Stimulated activated CD4-positive, alpha-beta T cell treated with anti-CD3 and anti-CD28 coated beads, Interleukin-15, amount 100 ng/mL, for 24 hours (primary cell): ENCODE measurements at places on chromosomes 3 and 15.
A peak's percentile ranks its signal among the peaks of the same experiment; 100 is the strongest.

- no peak for DNase-seq
Observed at GRCh38 chr3:152756807-152757206, 78.1 kb upstream of the P2RY1 start.

DNA sequence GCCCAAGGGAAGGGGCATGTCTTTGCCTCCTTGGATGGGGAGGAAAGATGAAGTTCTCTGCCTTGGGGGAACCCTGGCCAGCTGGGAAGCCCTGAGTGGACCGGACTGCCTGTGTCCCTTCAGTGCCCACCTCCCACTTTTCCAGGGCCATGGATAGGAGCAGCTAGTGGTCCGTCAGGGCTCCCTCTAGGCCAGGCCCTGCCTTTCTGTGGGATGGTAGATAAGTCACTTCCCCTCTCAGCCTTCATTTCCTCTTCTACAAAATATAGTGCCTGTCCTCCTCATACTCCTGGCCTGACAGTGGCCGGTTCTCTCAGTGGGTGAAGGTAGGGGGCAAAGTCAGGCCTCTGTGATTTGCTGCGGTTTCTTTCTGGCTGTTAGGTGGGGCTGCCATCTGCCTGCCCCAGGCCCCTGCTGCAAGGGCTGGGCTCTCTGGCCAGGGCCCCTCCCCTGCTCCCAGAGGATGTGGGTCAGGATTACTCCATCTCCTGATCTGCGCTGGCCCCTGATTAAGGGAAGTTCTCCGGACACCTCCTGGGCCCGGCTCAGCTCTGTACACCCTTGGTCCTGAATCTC lies 1.4 kb downstream of the PLEKHO2 start:
- no peak for DNase-seq

DNA sequence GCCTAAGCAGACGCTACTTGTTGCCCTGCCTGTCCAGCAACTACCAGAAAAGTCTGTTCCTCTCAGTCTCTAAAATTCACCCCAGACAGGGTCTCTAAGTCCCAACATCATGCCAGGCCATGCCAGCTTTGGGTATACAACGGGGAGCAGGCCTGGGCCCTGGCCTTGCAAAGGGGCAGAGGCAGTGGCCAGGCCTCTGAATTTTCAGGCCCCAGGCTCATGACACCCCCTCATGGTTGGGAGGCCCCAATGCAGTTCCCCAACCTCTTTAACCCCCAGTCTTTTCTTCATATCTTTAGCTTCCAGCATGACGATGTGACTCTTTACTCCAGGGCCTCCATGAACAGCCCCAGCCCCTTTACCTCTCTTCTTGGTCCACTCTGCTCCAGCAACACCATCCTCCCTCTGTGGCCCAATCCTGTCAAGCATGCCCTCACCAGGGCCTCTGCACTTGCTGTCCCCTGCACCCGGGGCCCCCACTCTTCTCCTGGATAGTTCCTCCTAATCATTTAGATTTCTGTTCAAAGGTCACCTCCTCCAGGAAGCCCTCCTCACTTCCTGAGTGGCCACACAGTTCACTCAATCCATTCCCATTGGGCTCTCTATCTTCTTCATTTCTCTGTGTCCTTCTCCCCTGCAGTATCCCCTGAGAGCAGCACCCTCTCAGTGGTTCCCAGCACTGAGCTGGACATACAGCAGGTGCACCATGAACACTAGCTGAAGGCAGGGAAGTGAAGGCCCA lies 4.8 kb downstream of the IQSEC1 start:
- DNase-seq: no peak

- DNase-seq: no peak
Observed at GRCh38 chr3:184275961-184276910, at the start of gene ECE2. TSS of gene ECE2 (plus strand) at chr3:184276022. CDS start at chr3:184276154, 132 bp downstream.

- no peak for DNase-seq
Observed at GRCh38 chr3:132709761-132710160, 12.4 kb downstream of the NPHP3 start.

DNA sequence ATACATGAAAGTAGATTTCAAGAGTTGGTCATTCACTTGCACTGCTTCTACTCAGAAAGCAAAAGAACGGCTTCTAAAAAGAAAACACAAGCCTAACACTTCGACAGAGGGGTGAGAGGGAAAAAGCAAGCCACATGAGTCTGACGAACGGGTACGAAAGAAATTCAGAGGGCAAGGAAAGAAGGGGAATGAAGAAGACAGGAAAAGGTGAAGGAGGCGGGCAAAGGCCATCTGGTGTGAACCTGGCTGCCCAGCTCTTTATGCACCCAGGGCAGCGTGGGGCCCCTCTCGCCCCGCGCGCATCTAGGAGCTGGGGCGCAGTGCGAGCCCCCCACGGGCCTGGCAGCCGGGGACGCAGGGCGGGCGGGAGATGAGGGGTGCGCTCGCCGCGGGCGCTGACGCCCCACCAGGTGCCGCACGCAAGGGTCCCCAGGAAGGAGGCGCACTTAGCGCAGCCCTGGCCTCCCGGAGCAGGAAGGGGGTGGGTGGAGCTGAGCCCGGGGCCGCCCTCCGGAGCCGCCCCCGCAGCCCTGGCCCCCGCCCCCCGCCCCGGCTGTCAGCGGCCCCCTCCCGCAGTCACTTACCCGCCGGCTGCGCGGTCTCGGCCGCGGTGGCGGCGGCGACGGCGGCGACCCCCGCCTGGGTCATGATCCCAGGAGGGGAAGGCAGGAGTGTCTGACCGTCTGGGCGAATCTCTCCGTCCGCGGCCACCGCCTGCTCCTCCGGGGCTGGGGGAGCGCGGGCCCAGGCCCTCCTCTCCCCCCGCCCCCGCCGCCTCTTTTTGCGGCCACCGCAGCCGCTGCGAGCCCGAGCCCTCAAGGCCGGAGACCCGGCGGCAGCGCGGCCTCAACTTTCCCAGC lies at the start of gene USF3:
Gene USF3, minus strand, starts transcription at position 857 of the 860 bp plus-strand sequence. CDS start 21,764 bp downstream, outside the sequence.
- DNase-seq: peak; percentile 88

- no peak for DNase-seq
Observed at GRCh38 chr3:128187495-128187894, 34.2 kb downstream of the EEFSEC start.
